Renal cortical epithelial cell (primary cell): ENCODE measurements at places on chromosomes 2 and 18. TPM values are rescaled to one million over a fixed set of nuclear protein-coding genes. Genes with fewer than 3 reads are reported as not detected.
A peak's percentile ranks its signal among the peaks of the same experiment; 100 is the strongest.

DNA sequence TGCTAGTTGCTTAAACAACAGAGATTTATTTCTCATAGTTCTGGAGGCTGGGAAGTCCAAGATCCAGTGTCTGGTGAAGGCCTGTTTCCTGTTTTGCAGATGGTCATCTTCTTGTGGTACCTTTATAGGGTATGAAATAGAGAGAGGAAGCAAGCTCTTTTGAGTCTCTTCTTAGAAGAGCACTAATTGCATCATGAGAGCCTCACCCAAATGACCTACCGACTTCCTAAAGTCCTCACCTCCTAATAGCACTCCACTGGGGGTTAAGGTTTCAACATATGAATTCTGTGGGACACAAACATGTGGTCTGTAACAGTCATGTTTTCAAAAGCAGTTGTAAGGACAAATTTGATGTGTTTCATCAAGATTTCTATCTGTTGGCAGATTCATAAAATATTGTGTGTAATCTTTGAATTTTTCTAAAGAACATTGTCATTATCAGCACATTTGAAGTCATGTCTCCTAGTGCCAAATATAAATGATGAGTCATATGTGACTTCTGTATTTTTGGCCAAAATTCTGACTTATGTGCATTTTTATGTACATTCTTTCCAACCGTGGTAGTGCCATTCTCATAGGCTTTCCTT is 45.3 kb downstream of the CD28 start:
- DNase-seq = no peak

DNA sequence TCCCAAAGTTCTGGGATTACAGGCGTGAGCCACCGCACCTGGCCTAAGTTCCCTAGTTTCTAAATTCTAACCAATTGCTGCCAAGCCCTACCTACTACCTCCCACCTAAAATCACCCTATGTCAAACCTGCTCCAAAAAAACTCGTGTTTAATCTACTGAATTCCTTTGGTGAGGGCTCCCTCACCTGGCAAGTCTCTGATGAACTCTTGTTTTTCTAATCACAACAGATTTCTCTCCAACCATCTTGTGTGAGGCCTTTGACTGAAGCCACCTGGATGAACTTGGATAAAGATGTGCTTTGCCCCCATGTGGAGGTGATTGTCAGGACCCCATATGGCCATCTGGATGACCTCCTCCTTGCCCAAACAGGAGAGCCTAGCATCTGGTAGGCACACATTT is 17.4 kb upstream of the SLC35G4 start:
- DNase-seq = no peak

GRCh38 chr2:10079870-10080535 is at the start of gene CYS1:
Gene CYS1, minus strand, starts transcription at chr2:10080411. Its CDS starts 188 bp downstream, at chr2:10080223.
- no peak for DNase-seq

Gene CFC1
- not detected in 2 replicates for total RNA-seq

DNA sequence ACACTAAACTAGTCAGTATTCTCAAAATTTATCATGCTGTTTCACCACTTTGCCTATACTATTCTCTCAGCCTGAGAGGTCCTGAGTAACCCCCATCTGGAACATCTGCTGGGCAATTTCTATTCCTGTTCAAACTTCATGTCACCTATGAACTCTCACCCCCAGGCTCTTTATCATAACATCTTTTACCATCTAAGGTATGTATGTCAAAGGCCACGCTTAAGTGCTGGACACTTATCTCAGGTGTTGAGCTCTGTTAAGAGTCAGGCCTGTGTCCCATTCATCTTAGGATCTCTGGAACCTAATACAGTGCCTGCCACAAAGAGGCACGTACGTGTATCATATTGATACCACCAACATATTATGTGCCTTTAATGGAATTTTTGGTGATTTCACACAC is 4.9 kb downstream of the AAK1 start:
- DNase-seq = no peak

DNA sequence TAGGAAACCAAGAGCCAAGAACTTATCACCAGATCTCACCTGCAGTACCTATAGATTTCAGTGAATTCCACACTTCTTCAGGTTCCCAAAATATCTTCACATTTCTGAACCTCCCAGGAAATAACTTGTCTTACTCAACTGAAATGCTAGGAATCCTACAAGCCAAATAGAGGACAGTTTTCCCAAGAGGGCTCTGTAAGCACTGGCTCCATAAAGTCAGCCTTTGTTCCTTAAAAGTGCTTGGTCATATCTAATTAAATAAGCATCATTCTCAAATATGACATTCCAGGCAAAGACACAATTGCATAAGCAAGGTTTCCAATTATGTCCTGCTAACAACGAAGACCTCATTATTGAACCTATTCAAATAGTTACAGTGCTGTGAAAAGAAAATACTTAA is 154.6 kb upstream of the MGAT5 start:
- DNase-seq = no peak

Gene SERPINE2
- total RNA-seq = 107 and 207 TPM in 2 replicates

DNA sequence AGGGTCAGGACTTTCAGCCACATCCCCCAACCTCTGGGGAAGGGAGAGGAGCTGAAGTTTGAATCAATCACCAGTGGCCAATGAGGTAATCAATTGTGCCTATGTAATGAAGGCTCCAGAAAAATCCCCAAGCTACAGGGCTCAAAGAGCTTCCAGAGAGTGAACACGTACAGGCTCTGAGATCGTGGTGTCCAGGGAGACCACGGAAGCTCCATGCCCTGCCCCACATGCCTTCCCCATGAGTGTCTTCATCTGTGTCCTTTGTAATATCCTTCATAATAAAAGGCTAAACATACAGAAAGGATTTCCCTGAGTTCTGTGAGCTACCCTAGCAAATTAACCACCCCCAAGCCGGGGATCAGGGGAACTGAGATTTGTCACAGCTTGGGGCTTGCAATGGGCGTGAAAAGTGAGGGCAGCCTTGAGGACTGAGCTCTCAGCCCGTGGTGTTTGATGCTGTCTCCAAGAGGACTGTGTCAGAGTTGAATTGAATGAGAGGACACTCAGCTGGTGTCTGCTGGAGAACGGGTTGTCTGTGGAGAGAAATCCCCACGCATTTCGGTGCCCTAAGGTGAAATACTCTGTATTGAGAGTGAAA is 25.5 kb upstream of the TUBB6 start:
- DNase-seq = peak; percentile 61

- no peak for DNase-seq
These were observed 243.0 kb downstream of the ERBB4 start for GRCh38 chr2:212295571-212295970.

- no peak for DNase-seq
These were observed 849.1 kb downstream of the CNTNAP5 start for GRCh38 chr2:124874219-124874618.

DNA sequence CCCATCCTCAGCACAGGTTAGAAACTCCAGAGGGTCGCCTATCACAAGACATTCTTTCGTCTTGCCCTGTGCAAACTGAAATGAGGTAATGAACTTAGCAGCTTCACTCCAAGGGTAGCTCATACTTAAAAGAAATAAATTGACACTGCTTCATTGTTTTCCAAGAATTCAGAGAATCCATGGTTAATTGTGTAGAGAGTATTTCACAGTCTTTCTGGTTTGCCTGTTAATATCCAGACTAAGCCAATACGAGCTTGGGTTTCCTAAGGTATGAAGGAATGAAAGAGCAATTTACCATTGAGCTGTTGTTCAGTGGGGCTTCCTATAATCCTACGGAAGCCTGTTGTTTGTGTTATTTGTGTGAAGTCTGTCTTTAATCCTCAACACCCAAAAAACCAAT is 58.7 kb downstream of the FAM124B start:
- peak; percentile 36 for DNase-seq

Gene SFT2D3
- 5.4 and 9.2 TPM in 2 replicates for total RNA-seq

DNA sequence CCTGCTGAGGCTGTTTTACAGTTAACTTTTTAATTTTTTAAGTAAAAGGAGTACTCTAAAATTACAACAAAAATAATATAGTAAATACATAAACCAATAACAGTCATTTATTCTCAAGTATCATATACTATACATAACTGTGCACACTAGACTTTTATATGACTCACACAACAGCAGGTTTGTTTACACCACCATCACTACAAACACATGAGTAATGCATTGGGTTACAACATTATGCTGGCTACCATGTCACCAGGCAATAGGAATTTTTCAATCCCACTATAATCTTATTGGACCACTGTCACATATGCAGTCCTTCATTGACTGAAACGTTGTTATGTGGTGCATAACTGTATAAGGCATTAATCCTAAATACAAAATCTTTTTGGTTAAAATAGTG is 42.5 kb downstream of the RASGRP3 start:
- peak; percentile 58 for DNase-seq

Gene KCNIP3
- total RNA-seq = 47.4 and 127 TPM in 2 replicates

GRCh38 chr2:146130290-146130689 is 1610.4 kb upstream of the ZEB2 start:
- DNase-seq = no peak

DNA sequence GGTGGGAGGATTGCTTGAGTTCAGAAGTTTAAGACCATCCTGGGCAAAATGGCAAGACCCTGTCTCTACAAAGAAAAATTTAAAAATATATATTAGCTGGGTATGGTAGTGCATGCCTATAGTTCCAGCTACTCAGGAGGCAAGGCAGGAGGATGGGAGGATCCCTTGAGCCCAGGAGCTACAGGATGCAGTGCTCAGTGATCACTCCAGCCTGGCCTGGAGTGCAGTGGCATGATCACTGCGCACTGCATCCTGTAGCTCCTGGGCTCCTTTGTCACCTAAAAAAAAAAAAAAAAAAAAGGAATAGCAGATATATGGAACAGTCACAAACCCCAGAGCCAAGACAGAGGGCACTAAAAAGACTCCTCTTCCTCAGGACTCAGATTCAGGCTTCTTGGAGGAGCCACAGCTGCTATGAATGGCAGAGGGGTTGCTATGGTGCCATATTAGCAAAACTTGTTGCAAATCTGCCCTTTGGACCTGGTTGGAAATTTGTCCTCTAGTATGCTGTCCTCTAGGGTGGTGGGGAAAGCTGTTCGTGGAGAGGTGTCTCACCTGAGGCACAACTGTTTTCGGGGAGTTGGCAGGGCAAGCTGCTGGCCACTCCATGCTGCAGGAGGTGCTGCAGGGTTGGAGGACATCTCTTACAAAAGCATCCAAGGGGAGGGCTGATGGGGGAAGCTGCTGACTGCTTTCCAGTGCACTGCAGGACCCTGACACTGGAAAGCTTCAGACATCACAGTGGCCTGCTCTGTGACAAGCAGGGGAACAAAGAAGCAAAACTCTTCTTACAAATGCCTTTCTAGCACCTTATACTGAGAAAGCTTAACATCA is 22.7 kb downstream of the CYP20A1 start:
- DNase-seq = no peak

DNA sequence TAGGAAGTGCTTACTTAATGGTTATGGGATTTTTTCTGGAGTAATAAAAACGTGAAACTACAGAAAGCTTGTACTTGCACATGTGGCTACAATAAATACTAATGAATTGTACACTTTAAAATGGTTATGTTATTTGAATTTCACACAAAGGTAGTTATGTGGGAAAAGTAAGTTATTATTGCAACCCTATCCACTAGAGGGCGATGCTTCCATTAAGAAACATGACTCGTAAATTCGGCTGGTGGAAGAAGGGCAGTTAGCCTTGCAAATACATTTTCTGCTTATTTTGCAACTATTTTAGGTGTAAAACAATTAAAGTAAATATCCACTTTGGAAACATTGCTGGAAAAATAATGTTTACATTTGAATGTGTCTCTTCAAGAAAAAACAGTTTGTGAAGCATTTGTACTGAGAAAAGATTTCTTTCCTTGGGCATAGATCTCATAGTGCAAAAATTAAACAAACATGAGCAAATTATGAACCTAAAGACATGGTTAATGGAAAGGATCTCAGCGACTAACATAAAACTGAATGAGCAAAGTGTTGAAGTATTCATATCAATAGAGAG is 68.1 kb upstream of the CSRNP3 start:
- peak; percentile 79 for DNase-seq

Gene SP140
- 4.3 and 5.3 TPM in 2 replicates for total RNA-seq

Gene DIPK1C
- not detected in 2 replicates for total RNA-seq

Gene OTX1
- total RNA-seq = 0.20 TPM in 1 of 2 replicates, not detected in the other

DNA sequence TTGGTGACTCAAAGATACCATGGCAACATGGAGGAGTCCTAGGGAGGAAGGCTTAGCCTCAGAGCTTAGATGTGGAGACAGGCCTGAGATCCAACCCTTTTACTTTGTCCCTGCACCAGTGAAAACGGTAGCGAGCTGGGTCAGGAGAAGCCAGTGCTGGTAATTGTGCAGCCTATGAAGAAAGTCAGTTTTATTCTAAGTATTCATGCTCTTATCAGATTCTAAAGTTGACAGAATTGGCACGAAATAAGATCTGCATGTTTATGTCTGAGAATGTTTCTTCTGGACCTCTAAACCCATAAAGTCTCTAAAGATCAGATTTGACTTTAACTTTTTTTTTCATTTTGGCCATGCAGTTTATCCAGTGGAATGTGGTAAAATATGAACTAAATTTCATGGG is 93.8 kb downstream of the SCG2 start:
- DNase-seq = no peak

GRCh38 chr2:113341191-113341869 is 62.6 kb upstream of the PAX8 start:
- no peak for DNase-seq

Gene COL4A3
- 1.7 and 30.8 TPM in 2 replicates for total RNA-seq

GRCh38 chr18:79963658-79964329 is 649 bp upstream of the HSBP1L1 start:
- no peak for DNase-seq

- no peak for DNase-seq
These were observed 794.9 kb upstream of the ACVR2A start for GRCh38 chr2:147049957-147050356.

GRCh38 chr18:56823986-56824565 is 172.9 kb downstream of the WDR7 start:
- DNase-seq = no peak

DNA sequence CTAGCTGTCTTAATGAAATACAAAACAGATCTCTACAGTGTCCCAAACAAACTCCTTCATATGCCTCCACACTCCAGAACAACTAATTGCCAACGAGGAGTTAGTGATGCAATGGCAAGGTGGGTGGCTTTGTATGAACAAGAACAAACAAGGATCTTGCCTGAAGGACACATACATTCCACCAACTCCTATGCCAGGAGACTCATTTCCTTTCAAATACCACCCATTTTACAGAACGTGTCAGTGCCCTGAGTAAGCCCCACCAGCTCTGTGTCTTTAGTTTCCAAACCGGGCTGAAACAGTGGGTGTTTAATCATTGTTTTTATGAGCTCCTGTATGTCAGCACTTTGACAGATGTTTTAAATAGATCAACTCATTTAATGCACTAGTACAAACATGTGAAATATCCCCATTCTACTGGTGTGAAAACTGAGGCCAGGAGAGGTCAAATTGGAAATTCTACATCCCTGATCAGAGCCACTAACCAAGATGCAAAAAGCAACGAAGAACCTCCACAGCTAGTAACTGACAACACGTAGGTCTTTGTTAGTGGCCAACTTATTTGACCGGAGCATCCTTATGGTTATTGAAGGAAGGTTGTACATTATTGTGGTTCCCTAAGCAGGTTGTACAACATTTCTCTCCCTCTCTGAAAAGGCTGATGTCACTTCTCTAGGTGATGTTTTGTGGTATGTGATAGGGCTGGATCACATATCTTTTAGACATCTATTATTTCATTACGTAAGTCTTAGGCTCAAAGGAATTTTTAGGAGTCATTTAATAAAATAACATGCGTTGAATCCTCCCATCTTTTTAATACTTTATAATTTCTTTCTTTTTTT is 534.9 kb upstream of the TNP1 start:
- peak; percentile 33 for DNase-seq
